GDM1 (cell line): ENCODE measurements at places on chromosomes 1 and 21.

DNA sequence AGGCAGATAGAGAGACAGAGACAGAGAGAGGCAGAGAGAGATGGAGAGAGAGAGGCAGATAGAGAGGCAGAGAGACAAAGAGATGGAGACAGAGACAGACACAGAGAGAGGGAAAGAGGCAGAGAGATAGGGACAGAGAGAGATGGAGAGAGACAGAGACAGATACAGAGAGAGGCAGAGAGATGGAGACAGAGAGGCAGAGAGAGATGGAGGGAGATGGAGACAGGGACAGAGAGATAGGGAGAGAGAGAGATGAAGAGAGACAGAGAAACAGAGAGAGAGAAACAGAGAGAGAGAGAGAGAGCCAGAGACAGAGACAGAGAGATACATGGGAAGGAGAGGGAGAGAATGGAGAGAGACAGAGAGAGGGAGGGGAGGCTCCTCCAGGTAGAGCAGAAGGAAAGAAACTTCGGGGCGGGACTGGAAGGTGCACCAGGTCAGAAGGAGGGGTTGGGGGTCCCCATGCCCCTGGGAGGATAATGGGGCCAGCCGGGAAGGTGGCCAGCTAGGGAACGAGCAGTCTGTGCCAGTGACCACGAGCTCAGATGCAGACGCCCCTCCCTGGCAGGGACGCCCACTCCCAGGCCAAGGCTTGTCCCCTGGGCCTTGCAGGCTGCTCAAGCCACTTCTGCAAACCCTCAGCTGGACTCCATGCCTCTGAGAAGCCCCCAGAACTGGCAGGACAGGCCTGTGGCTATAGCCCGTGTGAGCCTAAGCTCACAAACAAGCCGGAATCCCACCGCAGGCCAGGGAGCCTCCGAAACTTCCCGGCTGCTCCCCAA is 3.3 kb downstream of the FNDC10 start:
- no peak for DNase-seq

GRCh38 chr1:218392780-218393179 is 47.6 kb downstream of the TGFB2 start:
- DNase-seq, result no peak

DNA sequence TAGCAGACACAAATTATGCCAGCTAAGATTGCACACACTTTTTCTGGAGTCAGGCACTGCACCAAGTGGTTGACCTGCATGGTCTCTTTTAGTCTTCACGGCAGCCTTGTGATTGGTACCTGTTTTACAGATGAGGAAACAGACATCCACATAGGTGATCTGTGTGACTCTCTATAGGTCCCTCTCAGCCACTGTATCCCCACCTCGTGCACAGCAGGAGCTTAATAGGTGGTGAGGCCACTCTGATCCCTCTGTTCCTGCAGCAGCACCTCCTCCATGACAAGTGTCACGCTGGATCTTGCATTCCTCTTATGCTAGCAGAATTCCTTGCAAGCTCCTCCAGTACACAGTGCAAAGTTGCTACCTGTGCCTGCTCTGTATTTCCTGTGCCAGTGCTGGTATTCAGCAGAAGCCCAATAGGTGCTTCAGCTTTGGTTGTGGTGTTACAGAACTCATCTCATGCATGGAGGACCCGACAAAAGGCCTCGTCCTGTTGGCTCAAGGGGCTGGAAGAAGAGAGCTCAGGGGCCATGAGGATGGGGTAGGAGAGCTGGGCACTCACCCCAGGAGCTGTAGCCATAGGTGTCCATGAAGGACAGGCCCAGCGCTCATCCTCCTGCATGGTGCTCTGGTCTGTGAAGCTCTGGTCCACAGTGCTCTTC is 546.7 kb downstream of the PTPRU start:
- no peak for DNase-seq

GRCh38 chr1:75115654-75116053 is 18.5 kb upstream of the LHX8 start:
- no peak for DNase-seq

- no peak for DNase-seq
Measured at GRCh38 chr1:218031901-218032300, 253.2 kb upstream of the RRP15 start.

GRCh38 chr1:175319112-175319911 is 126.7 kb upstream of the KIAA0040 start:
- DNase-seq, result peak; percentile 39

DNA sequence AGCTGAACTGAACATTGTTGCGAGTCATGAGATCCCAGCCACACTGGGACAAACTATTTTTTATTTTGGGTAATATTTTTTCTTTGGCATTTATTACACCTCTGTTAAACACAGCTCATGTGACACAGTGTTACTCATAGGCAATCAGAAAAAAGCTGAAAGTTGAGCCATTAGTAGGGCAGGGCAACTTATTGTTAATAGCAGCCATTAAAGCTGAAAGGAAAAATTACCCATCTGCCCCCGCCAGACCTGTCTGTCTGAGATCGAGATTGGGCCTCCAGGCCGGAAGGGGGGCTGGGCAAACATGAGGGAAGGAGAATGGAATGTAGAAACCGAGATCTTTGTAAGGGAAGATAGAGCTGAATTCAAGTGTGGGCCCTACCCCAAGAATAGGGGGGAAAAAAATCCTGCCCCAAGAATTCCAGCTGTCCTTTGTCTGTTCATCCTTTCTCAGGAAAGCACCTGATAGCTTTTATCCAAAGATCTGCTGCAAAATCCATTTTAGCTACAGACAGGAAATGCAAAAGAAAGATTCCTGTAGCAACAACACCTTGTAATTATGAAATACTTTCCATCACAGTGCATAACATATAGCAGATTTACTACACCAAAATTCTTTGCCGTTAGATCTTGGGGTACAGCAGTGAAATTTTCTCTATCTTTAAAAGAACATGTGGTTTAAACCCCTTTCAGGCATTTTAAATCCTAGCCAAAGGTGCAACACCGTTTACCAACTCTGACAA is 212.8 kb downstream of the PBX1 start:
- DNase-seq, result no peak
